ENCODE measurements at places on chromosomes 1 and 21.

DNA sequence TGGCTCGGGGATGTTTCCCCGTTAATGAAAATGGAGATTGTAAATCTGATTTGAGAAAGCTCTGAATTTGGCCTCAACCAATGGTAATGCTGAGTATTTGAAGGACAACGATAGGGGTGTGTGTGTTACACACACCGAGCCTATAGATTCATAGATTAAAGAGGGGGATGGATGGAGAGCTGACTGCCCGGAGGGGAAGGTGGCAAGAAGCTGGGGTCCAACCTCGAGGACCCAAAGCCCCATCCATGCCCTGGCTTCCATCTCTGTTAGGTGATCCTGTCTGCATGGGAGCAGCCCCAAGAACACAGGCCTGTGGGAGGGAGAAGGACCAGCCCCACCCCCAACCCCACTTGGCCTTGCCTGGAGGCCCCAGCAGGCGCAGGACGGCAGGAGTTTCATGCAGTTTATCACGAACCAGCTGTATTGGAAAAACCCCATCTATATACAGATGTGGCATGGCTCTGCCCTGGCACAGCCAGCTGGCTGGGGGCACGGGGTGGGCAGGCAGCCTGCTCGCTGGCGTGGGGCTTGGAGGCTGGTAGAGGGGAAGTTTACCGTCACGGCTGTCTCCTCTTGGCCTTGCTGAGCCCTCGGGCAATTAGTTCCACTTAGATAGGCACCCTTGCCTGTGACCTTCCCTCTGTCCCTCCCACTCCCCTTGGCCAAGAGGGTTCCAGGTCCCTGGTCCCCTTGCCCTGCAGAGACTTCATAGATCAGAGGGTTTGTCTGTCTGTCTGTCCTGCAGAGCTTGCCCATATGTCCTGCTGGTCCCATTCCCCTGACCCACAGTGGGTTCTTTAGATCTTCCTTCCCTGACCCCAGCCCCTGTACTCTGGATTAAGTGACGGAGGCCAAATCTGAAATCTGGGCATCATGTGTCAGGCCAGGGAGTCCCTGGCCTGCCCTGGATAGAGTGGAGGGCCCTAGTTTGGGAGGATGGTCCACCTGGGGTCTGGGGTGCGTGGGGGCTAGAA, 3.0 kb downstream of the HSPB7 start:
- DNase-seq, result peak; percentile 80

- peak; percentile 70 for DNase-seq
These were observed 36.4 kb downstream of the ZNF697 start for GRCh38 chr1:119611701-119612113.

DNA sequence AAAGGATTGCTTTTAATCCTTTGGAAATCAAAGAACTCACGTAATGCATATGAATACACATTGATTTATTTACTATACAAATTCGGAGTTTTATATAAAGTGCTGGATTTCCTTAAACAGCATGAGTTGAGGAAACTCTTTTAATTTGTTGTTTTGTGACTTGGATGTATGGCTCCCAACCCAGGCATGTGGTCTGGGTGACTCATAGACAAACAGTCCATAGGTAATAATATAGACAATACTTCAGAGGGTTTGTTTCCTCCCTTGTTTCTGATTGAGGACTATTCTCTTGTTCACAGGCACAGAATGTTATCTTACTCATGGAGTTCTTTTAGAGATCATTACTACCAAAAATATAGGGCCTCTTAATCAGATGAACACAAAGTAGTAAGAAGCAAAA, 43.8 kb downstream of the XPR1 start:
- no peak for DNase-seq

GRCh38 chr1:2355373-2356261, 35.7 kb downstream of the MORN1 start:
- DNase-seq, result no peak

DNA sequence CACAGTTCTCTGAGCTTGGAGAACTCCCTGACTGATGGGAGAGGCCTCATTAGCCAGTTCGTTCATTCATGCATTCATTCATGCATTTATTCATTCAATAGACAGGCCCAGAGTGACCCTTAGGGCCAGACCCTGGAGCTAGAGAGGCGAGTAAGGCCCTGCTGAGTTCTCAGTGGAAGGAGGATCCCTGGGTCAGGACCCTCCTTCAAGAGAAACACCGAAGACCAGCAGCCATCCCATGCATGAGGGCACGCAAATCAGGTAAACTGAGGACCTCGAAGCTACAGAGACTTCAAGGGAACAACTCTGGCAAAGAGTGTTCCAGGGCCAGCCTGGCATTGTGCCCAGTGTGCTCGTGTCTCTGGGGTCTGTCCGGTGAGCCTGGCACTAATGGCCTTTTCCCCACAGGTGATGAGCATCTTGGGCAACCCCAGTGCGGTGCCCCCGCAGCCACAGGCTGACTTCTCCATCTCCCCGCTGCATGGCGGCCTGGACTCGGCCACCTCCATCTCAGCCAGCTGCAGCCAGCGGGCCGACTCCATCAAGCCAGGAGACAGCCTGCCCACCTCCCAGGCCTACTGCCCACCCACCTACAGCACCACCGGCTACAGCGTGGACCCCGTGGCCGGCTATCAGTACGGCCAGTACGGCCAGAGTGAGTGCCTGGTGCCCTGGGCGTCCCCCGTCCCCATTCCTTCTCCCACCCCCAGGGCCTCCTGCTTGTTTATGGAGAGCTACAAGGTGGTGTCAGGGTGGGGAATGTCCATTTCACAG, 104.8 kb downstream of the PAX7 start:
- no peak for DNase-seq

- DNase-seq, result peak; percentile 55
These were observed 40.8 kb upstream of the IGSF3 start for GRCh38 chr1:116708255-116708900.

GRCh38 chr21:42878678-42878992, 704 bp downstream of the WDR4 start:
- DNase-seq, result no peak

DNA sequence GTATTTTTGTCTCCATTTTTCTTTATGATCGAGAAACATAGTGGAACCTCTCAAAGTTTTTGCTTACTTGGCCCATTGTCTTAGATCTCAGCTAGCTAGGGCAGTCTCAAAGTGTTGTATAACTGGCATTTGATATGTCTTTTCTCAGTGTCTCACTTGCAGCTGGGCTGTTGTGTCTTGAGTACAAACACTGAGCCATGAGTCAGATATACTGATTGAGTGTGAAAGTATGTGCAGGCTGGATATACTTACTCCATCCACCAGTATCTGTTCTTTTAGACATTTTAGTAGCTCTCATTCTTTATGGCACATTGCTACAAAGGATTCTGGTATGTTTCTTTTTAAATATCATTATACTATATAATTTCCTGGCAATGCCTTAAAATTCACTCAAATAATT, 14.3 kb upstream of the GPR52 start:
- DNase-seq, result no peak

DNA sequence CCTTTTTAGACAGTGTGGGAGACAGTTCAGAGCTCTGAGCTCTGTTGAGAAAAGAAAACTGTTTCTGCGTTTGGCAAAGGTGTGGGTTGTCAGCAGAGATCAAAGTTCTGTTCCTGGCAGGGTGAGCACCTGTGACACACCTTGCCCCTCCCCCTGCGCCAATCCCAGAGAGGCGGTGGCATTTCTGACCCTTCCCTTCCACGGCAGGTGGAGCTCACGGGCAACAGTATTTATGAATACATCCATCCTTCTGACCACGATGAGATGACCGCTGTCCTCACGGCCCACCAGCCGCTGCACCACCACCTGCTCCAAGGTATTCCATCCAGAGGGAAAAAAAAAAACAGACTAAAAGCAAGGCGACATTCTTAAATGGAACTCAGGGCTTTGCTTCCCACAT, 20.7 kb downstream of the SIM2 start:
- no peak for DNase-seq

- no peak for DNase-seq
These were observed 50.8 kb downstream of the CRP start for GRCh38 chr1:159663552-159663951.

- DNase-seq, result no peak
These were observed 25.1 kb upstream of the IFNGR2 start for GRCh38 chr21:33378081-33378480.

DNA sequence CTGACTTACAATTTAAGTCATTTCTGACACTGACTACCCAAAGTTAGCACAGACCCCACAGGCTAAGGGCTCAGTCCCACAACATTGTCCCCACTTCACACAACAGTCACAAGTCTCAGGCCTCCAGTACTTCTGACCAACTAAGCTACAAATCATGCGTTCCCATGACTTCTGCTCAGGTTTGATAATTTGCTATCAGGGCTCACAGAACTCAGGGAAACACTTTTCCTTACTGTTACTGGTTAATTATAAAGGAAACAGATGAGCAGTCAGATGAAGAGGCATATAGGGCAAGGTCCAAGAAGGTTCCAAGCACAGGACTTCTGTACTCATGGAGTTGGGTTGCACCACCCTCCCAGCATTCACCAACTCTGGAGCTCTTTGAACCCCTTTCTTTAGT, 151.2 kb upstream of the TNR start:
- DNase-seq, result no peak

DNA sequence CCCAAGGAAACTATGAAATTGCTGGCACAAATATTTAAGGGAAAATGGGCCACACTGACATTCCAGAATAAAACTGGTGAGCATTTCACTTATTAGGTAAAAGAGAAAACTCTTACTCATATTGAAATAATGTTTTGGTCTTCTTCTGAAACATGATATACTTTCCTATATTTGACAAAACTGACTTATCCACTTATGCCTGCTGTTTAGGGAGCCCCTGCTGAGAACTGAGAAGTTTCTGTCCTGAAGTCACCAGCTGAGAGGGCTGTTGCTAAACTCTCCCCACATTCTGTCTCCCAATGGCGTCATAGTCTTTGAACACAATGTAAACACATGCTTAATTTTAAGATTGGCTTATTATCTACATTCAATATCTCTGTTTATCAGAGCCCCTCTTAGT, 46.8 kb upstream of the ZC3H11B start:
- DNase-seq, result peak; percentile 6

DNA sequence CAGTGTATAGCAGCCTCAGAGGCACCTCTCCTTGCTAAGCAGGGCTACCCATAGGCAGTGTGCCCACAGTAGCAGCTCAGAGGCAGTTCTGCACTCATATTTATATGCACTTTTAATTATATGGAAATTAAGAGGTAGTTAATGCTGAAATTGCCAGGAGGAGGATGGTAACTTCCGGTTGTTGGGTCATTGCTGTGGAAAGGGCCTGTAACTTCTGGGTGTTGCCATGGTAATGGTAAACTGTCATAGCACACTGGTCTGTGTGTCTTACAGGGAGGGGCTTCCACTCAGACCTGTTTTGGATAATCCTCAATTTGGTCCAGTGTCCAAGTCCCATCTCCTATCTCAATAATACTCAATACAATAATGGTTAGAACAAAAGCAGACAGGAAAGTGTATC, 7.6 kb downstream of the CFH start:
- no peak for DNase-seq

DNA sequence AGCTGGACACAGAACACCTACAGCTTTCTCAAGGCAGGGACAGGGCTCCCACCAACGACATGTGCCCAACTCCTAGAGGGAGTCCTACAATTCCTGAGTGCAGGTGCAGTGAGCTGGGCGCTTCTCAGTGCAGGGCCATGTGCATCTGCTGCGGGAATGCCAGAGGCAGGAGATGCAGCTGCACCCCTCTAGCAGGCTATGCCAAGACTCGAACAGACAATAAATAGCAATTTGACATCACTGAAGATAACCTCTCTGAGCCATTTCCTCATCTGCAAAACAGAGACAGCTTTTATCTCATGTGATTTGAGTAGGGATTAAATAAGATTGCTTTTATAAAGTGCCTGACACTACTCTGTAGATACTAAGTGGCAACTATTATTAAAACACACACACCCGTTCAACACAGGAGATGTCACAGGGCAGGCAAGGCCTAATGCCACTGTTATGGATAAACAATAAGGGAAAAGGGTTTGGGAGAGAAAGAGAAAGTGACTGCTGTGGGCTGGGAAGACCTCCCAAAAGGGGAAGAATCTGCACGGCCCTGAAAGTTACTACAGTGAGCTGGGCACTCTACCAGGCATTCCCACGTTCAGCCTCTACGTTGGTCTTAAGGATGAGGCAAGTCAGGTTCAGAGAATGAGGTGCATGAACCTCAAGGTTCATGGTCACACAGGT, 5.7 kb downstream of the SLC9A1 start:
- DNase-seq, result peak; percentile 65

DNA sequence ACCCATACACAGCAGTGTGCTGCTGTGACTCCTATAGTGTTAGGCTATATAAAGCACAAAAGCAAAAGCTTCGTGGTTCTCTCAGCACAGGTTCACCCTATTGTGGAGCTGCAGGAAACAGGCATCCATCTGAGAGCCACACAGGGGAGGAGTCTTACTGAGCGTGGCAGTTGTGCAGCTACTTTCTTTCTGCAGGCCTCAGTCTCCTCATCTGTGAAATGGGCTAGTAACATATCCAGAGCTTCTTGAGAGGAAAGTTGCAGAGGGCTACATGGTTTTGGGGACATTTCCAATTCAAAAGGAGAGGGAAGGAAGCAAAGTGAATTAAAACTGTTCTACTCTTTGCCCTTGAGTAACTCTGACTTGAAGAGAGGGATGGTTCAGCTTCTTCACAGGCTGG, 142.0 kb downstream of the FOXD2 start:
- DNase-seq, result no peak

DNA sequence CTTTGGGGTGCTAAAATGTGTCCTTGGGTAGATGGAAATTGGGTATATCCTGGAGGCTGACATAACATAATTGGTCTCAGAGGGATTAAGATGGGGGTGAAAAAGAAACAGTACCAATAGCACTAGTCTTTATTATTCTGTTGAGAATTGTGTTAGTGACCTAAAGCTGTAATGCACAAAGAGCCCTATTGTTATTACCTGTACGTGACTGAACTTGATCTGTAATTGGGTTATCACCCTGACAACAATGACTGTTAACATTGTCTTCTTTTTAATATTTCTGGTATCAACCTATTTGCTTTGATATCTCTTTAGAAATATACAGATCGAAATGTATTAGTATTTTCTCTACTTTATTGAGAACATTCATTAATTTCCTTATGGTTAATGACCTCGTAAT, 147.6 kb downstream of the NEK7 start:
- no peak for DNase-seq

DNA sequence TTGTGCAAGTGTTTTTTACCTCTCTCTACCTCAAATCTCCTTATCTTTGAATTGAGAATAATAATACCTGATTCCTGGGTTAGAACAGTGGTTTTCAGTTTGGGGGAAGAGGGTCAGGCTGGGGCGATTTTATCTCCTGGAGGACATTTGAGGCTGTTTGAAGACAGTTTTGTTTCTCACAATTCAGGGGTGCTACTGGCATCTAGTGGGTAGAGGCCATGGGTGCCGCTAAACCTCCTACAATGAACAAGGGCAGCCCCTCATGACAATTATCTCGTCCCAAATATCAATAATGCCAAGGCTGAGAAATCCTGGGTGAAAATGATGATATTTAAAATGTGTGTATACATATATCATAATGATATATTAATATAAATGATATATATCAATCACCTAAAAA, 139.1 kb upstream of the USH2A start:
- no peak for DNase-seq

- DNase-seq, result no peak
These were observed 1.2 kb downstream of the ADAMTS4 start for GRCh38 chr1:161197560-161198193.

Measured in SK-N-SH (cell line).